ENCODE measurements at places on chromosomes 16 and 17.

DNA sequence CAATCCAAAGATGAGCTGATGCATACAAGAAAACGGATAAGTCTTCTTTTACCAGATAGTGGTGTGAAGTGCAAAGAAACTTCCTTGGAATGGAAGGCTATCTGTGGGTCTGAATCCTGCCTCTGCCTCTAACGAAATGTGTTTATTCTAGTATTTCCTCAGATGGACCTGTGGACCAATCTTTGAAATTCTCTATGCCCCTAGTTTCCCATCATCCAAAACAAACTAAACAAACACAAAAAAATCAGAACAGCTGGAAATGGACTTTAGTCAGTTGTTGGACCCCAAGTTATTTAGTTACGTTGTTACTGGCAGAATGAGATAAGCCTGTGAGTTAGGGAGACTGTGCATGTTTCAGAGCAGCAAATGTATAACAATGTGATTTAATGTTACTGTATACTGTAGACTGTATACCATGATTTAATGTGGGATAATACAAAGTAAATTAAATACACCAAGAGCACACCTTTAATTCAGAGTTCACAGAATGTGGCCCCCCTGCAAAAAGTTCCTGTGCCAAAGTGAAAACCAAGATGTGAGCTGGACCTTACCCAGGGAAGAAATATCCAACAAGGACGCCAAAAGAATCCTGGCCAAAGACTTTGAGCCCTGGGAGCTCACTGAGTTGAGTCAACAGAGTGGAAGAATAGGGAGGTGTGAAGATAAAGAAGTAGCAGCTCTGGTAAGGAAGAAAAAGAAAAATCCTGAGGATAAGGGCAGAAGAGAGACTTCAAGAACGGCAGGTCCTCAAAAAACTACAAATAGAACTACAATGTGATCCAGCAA lies 255.2 kb downstream of the CNTNAP4 start:
- DNase-seq: no peak

GRCh38 chr16:51697454-51697853 lies 546.4 kb upstream of the SALL1 start:
- no peak for DNase-seq

- no peak for DNase-seq
Observed at GRCh38 chr17:79942011-79942405, 93.7 kb downstream of the TBC1D16 start.

DNA sequence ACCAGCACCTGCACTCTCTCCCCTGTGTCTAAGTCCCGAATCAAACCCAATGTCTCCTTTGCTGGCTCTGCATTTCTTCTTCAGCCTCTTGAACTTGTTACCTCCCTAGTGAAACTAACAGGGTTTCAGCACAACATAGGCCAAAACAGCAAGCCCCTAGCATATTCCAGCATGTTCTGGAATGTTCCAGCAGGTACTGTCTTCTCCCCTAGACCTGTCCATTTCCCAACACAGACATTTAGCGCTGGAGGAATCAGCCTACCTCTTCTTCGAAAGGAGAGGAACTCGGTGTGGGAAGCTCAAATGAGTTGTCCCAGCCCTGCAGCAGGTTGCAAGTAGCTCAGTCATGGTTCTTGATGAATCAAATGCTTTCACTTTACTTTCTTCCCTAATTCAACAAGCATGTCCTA lies 47.1 kb downstream of the LITAF start:
- DNase-seq: no peak

DNA sequence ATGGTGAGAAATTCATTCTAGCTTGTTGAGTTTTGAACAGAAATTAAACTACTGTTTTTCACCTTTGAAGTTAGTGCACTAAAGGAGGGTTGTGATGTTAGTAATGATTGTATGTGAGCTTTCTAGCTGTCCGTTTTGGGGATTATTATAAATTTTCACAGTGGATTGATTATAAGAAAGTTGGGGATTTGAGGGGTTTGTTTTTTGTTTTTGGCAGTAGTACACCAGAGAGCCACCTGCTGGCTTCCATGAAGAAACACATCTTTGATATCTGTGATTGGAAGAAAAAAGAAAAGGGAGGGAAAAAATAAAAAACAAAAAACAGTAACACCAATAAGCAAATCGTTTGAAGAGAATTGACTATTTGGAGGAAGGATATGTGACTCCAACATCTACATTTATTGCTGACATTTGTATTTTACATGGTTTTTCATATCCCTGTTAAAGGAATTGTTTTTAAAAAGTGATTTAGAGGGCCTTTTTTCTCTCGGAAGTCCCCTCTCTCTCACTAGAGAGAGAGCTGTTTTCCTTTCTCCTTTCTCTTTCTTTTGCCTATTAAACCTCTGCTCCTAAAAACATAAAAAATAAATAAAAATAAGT lies 1469.5 kb upstream of the GOT2 start:
- no peak for DNase-seq

GRCh38 chr17:19676896-19677295 lies 28.3 kb downstream of the ALDH3A2 start:
- no peak for DNase-seq

DNA sequence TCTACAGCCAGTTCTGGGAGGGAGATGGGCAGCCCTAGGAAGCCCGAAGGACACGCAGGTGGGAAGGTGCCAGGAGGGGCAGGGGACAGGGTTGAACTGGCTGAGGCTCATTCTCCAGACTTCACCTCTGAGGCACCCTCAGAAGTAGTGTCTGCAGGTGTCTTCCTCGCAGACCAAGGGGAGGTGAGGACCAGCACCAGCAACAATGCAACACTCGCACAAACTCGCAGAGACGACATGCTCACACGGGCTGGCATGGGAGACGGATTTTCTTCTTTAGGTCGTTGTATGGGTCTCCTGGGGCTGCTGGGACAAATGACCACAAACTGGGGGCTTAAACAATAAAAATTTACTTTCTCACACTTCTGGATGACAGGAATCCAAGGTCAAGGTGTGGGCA lies 132.2 kb upstream of the FOXF1 start:
- DNase-seq: no peak

DNA sequence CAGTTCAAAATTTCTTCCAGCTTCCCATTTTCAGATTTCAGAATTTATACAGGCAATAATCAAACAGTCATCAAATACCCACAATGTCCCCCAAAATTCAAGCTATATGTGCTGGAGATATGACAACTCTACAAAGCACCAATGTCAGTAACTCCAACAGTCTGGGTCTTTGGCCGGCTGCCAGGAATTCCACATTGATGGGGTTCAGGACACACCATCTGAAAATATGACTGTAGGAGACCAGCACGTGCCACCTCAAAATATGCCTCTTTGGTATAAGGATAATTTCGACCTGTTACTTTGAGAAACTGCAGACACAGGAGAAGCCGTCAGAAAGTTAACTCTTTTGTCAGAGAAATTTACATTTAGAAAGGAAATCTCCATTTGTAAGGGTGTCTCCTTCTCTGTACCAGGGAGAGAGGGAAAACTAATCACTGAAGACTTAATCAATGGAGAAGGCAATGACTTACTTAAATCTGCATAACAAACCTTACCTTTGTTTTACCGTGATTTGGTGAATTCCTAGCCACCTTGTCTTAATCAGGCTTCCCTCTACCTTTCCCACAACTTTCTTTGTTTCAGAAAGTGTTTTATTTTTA lies 594.3 kb upstream of the CDH5 start:
- no peak for DNase-seq

- DNase-seq: no peak
Observed at GRCh38 chr16:83390759-83391158, 417.0 kb upstream of the HSBP1 start.
